ENCODE measurements at places on chromosomes 1 and 21. TPM values are rescaled to one million over a fixed set of nuclear protein-coding genes. Genes with fewer than 3 reads are reported as not detected.
A peak's percentile ranks its signal among the peaks of the same experiment; 100 is the strongest.

GRCh38 chr1:30718636-30719405, 4.6 kb downstream of the MATN1 start:
- DNase-seq, result peak; percentile 90

- peak; percentile 92 for DNase-seq
These were observed 17.4 kb downstream of the TNFRSF1B start for GRCh38 chr1:12184008-12184681.

GRCh38 chr1:89757532-89757931, 63.3 kb upstream of the LRRC8D start:
- peak; percentile 84 for DNase-seq

The RHEX gene
- 0.81 TPM for total RNA-seq

The CCDC27 gene
- not detected for total RNA-seq

Measured in Right ventricle myocardium inferior (tissue), 1 donor.